ENCODE measurements at places on chromosomes 7 and 10.

DNA sequence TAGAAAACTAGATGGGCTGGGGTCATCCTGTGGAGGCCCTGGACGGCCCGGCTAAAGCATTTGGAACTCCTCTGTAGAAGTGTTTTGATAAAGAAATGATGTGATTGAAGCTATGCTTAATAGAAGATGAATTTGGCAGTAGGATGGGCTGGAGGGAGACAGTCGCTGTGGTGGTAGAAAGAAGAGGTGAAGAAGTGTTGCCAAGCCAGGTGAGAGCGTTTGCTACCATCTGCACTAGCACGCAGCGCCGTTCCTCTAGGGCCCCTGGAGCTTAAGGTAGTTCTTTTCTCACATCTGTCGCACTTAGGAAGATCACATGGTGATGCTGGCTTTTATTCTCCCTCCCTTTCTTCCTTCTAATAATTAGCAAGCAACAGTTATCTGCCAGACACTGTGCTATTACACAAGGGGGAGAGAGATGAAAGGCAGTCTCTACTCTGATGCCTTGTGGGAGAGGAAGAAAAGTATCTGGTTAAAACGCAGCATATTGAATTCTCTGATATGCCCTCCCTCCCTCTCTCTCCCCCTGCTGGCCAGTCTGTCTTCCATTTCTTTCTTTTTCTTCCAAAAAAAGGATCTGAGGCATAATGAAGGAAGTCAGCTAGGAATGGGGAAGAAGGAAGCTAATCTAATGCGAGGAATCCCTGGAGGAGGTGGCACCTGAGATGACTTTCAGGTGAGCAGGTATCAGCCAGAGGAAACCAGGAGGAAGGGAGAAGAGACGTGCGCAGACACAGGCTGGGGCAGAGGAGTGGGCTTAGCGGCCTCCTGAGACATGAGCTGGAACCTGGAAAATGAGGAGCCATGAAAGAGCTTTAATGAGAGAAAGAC, 162.3 kb upstream of the KLF14 start:
- no peak for DNase-seq

DNA sequence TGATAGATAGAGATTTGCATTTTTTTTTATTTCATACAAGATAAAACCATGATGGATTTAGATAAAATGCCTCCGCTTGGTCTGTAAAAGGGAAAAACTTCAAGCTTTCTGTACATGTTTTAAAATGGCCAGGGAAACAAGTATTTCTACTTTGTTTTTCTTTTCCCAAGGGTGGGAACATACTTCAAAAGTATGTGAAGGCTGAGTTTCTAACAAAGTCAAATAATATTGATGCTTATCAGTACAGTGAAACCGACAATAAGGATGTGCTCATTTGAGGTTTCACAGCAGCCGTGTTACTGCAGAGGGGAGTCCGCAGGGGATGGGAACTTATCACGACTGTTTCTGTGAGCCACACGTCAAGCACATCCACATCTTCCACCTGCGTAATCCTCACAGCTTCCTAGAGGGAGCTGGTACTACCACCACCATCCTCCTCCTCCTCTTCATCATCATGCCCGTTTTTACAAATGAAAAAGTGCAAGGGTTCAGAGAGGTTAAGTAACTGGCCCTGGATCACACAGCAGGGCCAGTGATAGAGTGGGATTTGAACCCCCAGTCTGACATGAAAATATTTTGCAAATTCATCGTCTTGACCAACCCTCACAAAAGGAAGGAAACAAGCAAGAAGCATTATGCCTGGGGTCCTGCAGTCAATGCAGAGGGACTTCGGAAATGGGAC, 94.3 kb downstream of the GPR26 start:
- DNase-seq = no peak

GRCh38 chr7:134855442-134855841, 76.0 kb downstream of the CALD1 start:
- DNase-seq = no peak

DNA sequence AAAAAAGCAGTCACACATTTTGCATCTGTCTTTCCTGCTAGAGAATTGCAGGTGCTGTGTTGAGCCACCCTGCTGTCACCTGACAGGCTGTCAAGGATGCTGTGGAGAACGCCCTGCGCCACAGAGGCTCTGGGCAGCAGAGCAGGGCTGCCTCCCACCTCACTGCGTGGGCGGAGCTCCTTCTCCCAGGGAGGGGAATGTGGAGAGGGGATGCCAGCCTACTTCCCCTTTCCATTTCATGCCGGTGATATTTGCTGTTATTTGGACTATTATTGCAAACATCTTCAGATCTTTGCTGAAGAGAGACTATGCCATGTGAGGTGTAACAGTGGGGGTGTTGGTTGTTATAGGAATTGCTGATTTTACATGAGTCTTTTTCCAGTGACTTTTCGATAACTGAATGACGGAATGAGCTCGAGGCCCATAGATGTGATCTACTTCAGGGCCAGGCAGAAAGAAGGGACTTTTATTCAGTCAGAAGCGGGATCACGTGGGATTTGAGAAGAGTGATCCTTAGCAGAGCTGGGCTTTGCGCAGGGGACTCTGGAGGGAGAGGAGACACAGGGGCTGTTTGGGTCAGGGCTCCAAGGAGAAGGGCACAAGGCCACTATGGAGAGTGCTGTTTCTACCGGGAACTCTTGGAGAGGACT, 13.6 kb upstream of the PRKAG2 start:
- no peak for DNase-seq

- DNase-seq = peak; percentile 57
Measured at GRCh38 chr7:131012477-131013031, 278.5 kb upstream of the KLF14 start.

GRCh38 chr10:102146971-102147428, 5.2 kb upstream of the NOLC1 start:
- no peak for DNase-seq

GRCh38 chr7:31105256-31105950, 53.3 kb downstream of the ADCYAP1R1 start:
- no peak for DNase-seq

DNA sequence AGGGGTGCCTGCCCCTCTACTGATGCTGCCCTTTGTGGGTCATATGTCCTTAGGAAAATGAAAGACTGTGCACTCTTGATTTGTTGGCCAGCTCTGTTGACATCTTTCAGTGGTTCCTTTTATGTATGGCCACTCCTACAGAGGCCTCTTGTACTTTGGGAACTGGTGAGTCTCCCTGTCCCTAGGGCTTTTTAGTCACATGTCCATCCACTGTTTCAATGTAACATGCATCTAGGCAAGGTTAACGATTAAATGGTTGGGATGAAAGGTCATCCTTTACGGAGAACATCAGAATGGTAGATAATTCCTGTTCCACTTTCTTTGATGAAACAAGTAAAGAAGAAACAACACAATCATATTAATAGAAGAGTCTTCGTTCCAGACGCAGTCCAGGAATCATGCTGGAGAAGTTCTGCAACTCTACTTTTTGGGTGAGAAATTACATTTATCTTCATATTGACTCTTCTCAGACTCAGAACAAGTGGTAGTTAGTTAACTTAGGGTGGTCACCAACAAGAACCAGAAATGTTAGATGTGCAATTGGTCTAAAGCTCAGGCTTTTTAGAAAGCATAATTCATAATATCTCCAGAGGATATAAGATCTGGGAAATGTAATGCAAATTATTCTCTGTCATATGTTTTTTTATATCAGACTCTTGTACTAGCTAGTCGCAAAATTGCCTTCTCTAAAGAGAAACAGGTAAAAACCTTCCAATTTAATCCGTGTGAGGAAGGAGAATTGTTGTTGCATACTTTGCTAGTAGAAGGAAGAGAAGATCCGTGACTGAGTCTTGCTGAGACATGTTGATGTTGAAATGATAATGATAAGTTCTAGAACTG, at the start of gene ABCC2:
Gene ABCC2 (plus strand): TSS at position 194 of the 840 bp plus-strand sequence. CDS start 205 bp downstream, at position 399.
- DNase-seq = peak; percentile 69

DNA sequence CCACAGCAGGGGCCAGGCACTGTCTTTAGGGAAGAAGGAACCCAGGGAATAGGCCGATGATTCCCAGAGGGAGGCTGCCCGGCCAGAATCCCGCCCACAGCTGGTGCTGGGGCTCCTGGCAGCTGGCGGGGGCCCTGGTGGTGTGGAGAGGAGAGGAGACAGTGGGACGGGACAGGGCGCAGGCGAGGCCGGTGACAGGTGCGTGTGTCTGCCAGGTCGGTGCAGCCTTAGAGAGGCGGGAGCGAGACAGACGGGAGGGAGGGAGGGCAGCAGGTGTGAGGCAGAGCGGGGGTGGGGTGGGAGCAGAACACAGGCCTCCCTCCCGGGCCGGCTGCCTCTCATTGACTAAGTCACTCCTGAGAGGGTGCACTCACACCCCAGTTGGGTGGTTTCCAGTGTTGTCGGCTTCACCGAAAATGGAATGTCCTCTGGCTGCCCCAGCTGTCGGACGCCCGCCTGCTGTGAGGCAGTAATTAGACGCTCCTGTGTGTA, 55.2 kb downstream of the ELFN1 start:
- DNase-seq = no peak

- no peak for DNase-seq
Measured at GRCh38 chr10:77072361-77072835, 565.2 kb downstream of the KCNMA1 start.

DNA sequence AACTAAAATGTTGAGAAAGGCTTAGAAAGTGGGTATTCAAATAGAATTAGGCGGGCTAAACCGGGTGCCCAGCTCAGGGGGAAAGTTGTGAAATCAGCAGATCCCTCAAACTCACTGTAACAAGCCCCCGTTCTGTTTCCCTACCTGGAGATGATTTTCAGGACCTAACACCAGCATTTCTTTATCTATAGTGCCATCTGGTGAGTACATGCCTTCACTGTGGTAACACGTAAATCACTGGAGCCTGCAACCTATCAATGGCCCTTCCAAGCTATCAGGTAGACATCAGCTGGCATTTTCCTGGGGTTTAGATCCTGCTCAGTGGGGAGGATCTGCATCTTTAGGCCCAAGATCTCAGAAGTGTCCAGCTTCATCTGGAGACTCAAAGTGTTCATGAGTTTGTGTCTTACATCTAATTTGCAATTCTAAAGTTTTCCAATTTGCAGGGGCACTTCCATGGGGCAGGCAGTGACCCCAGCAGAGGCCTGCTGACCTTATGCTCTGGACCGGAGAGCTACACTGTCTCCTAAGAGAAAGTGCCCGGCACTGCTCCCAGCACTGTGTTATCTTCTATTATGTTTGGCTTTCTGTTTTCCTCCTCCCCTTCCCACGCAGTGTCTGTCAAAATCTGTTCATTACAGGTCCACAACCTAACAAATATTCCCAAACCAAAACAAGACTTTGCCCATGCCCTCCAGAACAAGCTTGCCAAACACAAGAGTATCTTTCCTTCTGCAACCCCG, 132.5 kb downstream of the LSM5 start:
- DNase-seq = peak; percentile 9

DNA sequence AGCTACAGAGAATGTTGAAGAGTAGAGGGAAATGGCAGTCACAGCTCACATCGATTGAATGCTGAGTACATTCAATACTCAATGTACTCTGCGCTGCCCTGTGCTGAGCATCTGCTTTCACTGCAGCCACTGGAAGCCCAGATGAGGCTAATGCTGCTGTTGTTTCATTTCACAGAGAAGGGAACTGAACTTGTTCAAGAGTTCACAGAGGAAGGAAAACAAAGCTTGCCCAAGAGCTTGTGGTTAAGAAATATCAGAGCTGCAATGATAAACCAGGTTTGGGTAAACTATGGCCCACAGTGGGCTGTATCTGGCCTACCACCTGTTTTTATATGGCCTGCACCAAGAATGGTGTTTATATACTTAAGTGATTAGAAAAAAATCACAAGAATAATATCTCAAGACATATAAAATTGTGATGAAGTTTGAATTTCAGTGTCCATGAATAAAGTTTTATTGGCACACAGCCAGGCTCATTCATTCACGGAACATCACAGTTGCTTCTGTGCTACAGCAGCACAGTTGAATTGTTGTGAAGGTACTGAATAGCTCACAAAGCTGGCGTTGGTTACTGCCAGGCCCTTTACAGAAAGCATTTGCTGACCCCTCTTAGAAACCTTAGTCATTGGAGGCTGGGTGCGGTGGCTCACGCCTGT, 64.1 kb downstream of the CFAP58 start:
- DNase-seq = peak; percentile 19

- DNase-seq = no peak
Measured at GRCh38 chr7:111734954-111735660, 172.8 kb upstream of the IMMP2L start.

Data from renal cortical epithelial cell (primary cell).